ENCODE measurements at places on chromosomes 7 and 10.

GRCh38 chr10:102775201-102775934, 31.6 kb downstream of the WBP1L start:
- DNase-seq, result no peak

DNA sequence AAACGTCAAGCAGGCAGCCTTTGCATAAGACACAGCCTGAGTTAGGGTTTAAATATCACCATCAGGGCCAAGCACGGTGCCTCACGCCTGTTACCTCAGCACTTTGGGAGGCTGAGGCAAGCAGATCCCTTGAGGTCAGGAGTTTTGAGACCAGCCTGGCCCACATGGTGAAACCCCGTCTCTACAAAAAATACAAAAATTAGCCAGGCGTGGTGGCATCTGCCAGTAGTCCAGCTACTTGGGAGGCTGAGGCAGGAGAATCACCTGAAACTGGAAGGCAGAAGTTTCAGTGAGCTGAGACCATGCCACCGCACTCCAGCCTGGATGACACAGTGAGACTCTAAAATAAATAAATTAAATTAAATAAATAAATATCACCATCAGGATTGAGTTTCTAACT, 33.0 kb downstream of the SRPK2 start:
- DNase-seq, result no peak

DNA sequence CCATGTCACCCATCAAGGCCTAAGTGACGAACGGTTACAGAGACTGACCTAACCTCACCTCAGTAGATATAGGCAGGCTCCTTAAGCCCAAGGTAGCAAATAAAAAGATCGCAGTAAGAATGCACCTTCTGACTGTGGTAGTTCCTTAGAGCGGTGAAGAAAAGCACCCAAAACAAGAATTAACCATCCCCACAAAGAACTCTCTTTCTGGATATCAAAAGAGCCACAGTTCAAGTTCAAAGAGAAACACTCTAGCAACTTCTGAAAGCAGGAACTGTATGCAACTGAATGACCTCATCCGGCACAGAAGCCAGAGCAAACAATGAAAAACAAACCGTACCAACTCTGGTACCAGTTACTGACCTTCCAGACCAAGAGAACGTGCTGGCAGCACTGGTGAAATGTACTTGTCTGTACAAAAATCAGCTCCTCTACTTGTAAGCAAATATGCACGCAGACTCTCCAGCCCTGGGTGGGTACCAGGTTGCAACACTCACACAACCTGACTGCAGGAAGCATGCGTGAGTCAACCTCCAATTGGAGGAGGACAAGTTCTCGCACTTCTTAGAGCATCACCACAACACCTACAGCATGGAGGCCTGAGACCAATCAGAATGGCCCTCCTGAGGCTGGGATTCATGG, 202.7 kb downstream of the FAM107B start:
- peak; percentile 90 for DNase-seq

GRCh38 chr7:25297278-25297677, 69.0 kb upstream of the NPVF start:
- no peak for DNase-seq

- DNase-seq, result no peak
Measured at GRCh38 chr7:1012004-1012715, 29.2 kb downstream of the CYP2W1 start.

DNA sequence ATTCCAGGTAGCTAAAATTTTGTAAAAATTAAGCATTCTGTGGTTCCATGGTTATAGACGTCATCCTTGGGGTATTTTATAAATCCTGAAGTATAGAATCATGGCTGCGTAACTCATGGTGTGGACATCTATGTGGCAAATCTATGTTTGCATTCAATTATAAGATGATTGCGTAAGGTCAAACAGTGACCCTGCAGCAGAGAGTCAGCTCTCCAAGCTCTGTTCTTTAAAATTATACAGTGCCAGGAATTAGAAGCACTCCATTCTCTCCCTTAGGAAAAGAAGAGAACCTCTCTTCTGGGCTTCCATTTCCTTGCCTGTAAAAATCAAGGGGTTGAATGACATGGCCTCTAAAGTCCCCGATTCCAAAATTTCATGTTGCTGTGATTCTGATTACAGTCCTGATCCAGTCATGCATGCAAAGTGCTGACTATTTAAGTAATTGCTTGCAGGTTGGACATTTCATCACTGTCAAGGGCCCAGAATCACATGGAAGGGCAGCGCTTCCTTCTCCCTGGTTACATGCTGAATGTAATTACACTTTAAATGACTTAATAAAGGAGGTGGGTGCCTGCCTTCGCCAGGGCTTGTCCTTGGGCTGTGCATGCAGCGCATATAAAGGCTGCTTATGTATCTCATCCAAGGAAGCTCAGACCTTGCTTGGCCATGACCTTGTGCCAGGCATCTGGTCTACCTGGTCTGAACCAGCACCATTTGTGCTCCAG, 550.7 kb downstream of the TYW1 start:
- no peak for DNase-seq

GRCh38 chr7:93544691-93545090, 29.8 kb downstream of the CALCR start:
- no peak for DNase-seq

DNA sequence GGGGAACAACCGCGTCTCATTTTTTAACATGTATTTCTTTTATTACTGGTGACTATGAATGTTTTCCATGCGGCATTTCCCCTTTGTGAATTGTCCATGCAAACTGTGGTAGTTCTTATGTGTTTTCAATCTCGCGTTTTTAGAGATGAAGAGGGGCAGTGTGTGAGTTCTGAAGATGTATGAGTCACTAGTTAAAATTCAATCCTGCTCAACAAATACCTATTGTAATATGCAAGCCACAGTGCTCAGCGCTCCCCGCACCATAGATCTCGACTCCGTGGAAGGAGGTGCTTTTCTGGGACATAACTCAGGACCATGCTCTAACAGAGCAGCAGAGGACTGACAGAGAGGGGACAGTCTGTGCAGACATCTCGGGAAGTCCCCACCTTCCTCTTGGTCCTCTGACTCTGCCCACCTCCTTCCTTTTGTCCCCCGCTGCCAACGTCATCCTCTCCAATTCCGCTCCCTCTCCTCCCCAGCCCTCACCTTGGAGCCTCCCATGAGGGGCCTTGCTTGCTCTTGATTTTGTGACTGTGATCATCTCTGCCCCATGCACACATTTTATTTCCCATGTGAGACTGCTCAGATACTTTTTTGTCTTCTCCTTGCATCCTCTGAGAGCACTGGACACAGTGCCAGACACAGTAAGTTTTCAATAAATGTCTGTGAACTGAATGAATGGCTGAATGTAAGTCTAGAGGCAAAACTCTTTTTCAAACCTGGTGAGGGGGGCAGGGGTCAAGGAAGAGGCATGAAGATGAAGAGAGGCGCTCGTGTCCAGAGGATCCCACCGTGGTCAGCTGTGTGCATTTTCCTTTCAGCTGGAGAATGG, 42.7 kb upstream of the PLEKHA1 start:
- DNase-seq, result no peak

DNA sequence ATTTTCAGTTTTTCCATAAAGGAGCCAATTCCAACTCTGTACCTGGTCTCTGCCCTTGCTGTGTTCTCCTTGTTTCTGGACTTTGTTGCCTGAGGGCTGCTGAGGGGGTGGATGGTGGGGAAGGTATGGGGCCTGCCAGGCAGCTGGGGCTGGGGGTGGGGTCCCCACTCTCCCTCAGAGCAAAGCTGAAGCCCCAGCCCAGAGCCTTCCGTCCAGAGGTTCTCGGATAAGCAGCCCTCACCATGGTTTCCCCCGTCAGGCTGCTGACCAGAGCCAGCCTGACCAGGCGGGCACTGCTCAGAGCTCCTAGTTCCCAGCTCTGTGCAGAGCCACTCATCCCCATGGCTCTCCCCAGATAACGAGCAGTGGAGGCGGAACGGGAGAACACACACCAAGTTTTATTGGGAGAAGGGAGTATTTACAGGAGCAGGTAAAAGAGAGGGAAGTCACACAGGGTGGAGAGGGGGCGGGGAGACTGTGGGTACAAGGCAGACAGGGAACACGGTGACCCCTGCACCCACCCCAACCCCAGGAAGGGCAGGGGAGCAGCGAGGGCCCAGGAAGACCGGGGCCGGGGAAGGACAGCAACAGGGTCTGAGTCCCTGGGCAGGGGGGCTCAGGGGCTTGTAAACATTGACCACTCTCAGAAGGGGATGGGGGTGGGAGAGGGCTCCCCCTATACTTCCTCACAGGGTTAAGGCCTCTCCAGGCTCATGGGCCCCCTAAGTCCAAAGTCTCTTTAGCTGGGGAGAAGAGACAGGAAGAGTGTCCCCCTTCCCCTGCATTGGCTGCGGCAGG, 5.8 kb downstream of the GNB2 start:
- DNase-seq, result no peak

DNA sequence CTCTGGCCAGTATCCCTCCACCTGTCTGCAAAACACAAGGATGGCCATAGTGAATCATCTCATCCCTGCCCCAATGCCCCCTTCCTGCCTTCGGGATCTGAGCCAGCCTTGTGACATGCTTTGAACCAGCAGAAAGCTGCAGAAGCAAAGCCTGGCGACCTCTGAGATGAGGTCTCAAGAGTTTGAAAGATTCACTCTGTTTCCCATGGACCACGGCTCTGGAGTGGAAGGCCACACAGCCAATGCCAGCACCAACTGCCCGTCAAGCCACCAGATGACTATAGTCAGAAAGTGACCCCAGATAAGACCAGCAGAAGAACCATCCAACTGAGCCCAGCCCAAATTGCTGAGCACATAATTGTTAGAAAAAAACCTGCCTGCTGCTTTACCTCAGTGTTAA, 193.9 kb upstream of the PPP2R2D start:
- DNase-seq, result no peak

GRCh38 chr7:154931906-154932305, 71.0 kb downstream of the PAXIP1 start:
- DNase-seq, result no peak

- DNase-seq, result no peak
Measured at GRCh38 chr7:96614154-96614867, 95.3 kb downstream of the SEM1 start.

GRCh38 chr10:14623931-14624330, 150.8 kb downstream of the FAM107B start:
- no peak for DNase-seq

DNA sequence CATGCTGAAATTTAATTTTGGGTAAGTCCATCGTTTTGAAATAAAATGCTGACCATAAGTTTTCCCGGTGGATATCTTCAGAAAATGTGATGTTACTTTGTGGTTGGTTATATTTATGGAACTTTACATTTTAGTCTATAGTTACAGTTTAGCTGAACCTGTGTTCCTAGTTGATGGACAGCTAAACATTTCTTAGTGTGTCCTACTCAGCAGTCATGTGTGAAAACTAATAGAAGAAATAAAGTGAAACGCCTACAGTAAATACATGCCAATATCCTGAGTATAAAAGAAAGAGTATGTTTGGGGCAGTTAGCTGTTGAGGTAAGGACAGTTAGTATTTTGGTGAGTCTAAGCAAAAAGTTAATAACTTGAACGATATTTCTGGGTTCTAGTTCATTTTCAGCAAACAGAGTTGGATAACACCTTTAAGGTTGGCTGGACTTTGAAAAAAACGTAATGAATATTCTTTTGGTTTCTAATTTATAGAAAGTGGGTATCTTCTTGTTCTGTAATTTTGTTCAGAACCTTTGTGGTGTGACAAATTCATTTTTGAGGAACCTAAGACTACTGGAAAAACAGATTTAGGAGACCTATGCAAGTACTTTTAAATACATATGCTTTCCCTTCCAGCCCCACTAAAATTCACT, 28.7 kb downstream of the LCOR start:
- no peak for DNase-seq

DNA sequence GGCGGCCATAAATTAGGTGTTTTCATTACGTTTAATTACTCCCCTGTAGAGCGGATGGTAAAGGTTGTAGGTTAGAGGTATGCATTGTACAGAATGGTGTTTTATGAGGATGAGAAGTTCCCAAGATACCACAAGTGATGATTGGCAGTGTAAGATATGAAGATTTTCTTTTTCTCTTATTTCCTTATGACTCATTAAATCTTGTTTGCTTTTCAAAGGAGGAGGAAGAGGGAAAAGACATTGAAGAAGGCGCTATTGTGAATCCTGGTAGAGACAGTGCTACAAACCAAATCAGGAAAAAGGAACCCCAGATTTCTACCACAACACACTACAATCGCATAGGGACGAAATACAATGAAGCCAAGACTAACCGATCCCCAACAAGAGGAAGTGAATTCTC, 133.9 kb downstream of the AASS start:
- no peak for DNase-seq

- DNase-seq, result no peak
Measured at GRCh38 chr10:13830385-13830784, 243.6 kb downstream of the PRPF18 start.

GRCh38 chr7:47782022-47782421, 166.2 kb downstream of the PKD1L1 start:
- DNase-seq, result no peak

GRCh38 chr10:89347701-89348457, 20.1 kb downstream of the IFIT3 start:
- DNase-seq, result no peak

- DNase-seq, result no peak
Measured at GRCh38 chr10:113939212-113939860, 84.9 kb downstream of the NHLRC2 start.

- no peak for DNase-seq
Measured at GRCh38 chr10:30463944-30464451, 30.0 kb downstream of the MAP3K8 start.

DNA sequence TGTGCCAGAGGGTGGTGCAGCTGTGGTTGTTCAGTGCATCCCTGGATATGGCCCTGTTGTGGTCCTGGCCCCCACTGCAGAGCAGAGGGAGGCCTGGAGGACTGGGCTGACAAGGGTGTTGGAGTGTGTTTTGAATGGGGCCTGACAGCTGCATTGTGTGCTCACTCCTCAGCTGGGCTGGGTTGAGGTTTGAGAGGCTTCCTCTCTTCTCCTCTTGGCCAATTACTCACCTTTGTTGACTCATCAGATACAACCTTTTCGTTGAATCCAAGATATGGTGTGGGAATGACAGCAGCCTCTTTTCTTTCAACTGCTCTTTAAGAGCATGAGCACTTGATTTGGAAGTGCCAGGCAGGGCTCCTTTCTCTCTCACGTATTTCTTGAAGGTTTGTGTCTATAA, 228.5 kb upstream of the COBL start:
- no peak for DNase-seq

DNA sequence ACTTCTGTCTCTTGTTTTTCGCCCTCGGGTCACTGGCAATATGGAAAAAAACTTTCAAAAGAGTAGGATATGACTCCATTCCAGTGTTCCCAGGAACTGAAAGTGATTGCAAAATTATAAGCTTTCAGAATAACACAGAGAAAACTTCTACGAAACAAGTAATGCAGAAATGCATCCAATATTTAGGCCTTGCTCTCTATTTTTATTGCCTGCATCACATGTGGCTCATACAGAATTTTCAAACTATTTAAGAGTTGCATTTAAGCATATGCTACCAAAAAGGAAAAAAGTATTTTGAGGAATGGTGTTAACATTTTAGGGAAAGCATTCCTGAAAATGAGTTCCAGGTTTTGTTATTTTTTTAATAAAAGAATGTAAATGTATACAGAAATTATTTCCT, 228.0 kb downstream of the CACNB2 start:
- DNase-seq, result no peak

GRCh38 chr7:99860281-99861127, 16.3 kb downstream of the OR2AE1 start:
- no peak for DNase-seq

- DNase-seq, result no peak
Measured at GRCh38 chr7:36396150-36396549, 6.5 kb downstream of the ANLN start.

- DNase-seq, result no peak
Measured at GRCh38 chr7:154750353-154750801, 252.5 kb downstream of the PAXIP1 start.

- no peak for DNase-seq
Measured at GRCh38 chr10:125373546-125373945, 213.2 kb upstream of the CTBP2 start.
